Fibroblast of mammary gland (primary cell): ENCODE measurements at places on chromosomes 6 and 20.

DNA sequence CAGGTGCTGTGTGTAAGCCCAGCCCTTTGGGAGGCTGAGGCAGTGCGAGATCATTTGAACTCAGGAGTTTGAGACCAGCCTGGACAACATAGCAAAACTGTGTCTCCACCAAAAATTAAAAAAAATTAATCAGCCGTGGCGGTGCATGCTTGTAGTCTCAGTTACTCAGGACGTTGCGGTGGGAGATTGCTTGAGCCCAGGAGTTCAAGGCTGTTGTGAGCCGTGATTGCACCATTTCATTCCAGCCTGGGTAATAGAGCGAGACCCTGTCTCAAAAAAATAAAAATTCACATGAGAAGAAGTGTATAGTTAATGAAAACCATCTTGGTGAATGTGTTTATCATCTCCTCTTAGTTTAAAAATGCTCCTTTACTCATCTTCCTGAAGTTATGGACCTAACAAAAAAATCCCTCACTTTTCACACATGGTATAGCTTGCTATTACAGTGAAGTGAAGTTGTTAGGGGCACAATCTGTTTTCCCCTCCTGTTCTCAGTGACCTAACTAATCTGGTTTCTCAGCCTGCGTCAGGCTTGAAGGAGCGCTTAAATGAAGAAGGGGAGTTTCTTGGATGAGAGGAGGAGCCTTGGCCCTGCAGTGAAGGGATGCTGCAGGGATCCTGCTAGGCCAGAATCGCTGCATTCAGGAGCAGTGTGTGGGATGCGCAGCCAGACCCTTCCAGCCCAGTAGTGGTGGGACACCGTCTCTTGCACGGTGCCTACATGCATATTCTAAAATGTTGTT lies 45.3 kb downstream of the JARID2 start:
- no peak for DNase-seq

DNA sequence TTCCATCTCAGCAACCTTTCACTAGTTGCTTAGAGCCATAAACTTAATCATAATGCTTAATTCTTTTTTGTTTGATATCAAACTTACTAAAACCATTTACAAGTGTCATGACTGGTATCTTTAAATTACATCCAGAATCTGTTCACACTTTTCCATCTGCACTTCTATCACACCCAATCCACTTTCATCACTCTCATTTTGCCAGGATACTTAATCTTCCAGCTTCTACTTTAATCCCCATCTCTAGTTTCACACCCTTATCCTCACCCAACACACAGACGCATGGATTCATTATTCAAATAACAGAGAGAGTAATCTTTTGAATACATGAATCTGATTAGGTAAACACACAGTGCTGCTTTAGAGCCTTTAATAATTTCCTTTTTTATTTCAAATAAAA lies 828.4 kb downstream of the HACE1 start:
- DNase-seq = no peak

GRCh38 chr6:129273161-129273560 lies 390.2 kb downstream of the LAMA2 start:
- DNase-seq = no peak

DNA sequence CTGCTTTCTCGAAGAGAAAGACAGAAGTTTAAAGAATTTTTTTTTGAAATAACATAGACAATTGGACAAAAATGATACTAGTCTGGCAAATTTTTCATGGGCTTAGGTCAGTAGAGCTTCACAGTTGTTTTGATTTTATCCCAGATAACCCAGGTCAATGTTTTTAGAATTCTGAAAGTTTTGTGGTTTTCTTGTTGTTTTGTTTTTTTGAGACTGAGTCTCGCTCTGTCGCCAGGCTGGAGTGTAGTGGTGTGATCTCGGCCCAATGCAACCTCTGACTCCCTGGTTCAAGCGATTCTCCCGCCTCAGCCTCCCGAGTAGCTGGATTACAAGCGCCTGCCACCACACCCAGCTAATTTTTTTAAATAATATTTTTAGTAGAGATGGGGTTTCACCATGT lies 22.8 kb downstream of the KIF13A start:
- no peak for DNase-seq

DNA sequence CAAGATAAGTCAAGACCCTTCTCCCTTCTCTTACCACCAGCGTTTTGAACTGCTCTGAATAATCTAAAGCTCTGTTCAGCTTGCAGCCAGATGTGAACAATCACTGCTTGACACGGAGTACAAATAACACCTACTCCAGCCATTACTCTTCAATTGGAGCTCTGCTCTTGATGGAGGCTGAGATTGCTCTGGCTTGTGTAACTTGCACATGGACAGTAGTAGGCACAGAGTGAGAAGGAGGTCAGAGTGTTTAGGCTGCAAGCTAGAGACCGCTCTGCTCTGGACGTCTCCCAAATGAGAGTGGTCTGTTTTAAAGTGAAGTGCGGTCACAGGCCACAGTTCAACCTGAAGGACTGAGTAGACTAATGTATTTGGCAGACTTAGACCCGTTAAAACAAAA lies 158.3 kb downstream of the HDGFL1 start:
- peak; percentile 30 for DNase-seq

GRCh38 chr20:44407402-44408184 lies 52.1 kb downstream of the HNF4A start:
- DNase-seq = peak; percentile 50

DNA sequence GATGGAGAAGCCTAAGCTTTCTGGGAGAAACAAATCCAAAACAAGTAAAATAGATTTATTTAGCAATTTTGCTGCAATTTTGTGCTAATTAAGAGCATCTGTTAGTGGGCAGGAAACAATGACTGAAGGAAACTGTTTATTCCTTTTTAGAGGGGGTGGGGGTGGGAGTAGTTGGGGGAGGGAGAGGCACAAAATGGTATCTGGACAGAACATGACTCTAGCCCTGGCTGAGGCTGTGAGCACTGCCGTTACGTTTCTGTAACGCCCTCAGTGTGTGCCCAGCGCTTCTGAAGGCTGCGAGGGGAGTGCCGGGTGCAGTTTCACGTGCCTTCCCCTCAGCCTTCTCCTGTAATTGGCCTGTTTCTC lies 28.8 kb downstream of the METTL24 start:
- DNase-seq = peak; percentile 17

- DNase-seq = no peak
Measured at GRCh38 chr6:151959086-151959485, 151.6 kb downstream of the ESR1 start.

GRCh38 chr6:33914645-33915044 lies 110.8 kb upstream of the MLN start:
- no peak for DNase-seq

GRCh38 chr6:137426007-137426689 lies 68.0 kb downstream of the OLIG3 start:
- no peak for DNase-seq
